ENCODE measurements at places on chromosomes 7 and 10. TPM values are rescaled to one million over a fixed set of nuclear protein-coding genes. Genes with fewer than 3 reads are reported as not detected.

MYH16 gene
- under 0.01 TPM for total RNA-seq

CFAP69 gene
- total RNA-seq: 1.7 TPM

TRIM50 gene
- not detected for total RNA-seq

HMX2 gene
- total RNA-seq: not detected

GPR26 gene
- total RNA-seq: not detected

OR13A1 gene
- not detected for total RNA-seq

HACD1 gene
- total RNA-seq: 30.3 TPM

MMRN2 gene
- 8.5 TPM for total RNA-seq

CNPY1 gene
- not detected for total RNA-seq

EPO gene
- not detected for total RNA-seq

OIT3 gene
- total RNA-seq: 0.17 TPM

PILRA gene
- total RNA-seq: not detected

CACNA2D1 gene
- 24.0 TPM for total RNA-seq

TUBB8 gene
- not detected for total RNA-seq

SPDYE16 gene
- total RNA-seq: not detected

SORCS3 gene
- not detected for total RNA-seq

C10orf105 gene
- total RNA-seq: under 0.01 TPM

GNGT1 gene
- not detected for total RNA-seq

KIAA1217 gene
- 39.3 TPM for total RNA-seq

PON1 gene
- not detected for total RNA-seq

BICC1 gene
- total RNA-seq: 35.0 TPM

AGR2 gene
- total RNA-seq: 1.9 TPM

PTPN12 gene
- 71.0 TPM for total RNA-seq

AKR1C3 gene
- 18.8 TPM for total RNA-seq

ZYX gene
- total RNA-seq: 232 TPM

C10orf67 gene
- 0.16 TPM for total RNA-seq

PDK4 gene
- not detected for total RNA-seq

DYNC1I1 gene
- total RNA-seq: 1.8 TPM

EVX1 gene
- not detected for total RNA-seq

IDI2 gene
- total RNA-seq: not detected

CHN2 gene
- not detected for total RNA-seq

SAMD9 gene
- total RNA-seq: 9.9 TPM

RAMP3 gene
- total RNA-seq: not detected

WDR37 gene
- 17.3 TPM for total RNA-seq

NOC3L gene
- 19.0 TPM for total RNA-seq
